ENCODE measurements at places on chromosomes 12 and 14. TPM values are rescaled to one million over a fixed set of nuclear protein-coding genes. Genes with fewer than 3 reads are reported as not detected.

GRCh38 chr12:41302979-41303403 lies 114.9 kb downstream of the PDZRN4 start:
- no peak for DNase-seq

DNA sequence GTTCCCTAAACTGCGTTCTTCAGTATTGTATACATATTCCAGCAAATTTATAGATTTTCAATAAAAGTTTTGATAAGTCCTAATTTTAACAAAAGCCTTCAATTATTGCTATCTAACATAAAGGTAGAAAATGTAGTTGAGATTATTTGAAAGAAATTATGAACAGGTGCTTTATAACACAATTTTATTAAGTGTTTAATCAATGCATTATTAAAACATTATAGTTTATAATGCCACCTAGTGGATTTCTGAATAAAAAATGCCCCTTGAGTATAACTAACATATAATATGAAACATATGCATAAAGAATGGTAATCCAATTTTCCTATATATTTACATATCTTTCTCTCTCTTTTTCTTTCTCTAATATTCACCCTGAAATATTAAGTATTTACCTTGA lies 515.3 kb downstream of the SLC6A15 start:
- DNase-seq: no peak

GRCh38 chr12:76690921-76691700 lies 72.8 kb upstream of the ZDHHC17 start:
- DNase-seq: no peak

- no peak for DNase-seq
Observed at GRCh38 chr14:92325835-92326234, 2.9 kb downstream of the SLC24A4 start.

The SAMD4A gene
- total RNA-seq: 43.0 TPM

The USP44 gene
- total RNA-seq: 0.49 TPM
